ENCODE measurements at places on chromosomes 2 and 18.

- DNase-seq: peak; percentile 67
These were observed 66.3 kb upstream of the NABP1 start for GRCh38 chr2:191611614-191612013.

DNA sequence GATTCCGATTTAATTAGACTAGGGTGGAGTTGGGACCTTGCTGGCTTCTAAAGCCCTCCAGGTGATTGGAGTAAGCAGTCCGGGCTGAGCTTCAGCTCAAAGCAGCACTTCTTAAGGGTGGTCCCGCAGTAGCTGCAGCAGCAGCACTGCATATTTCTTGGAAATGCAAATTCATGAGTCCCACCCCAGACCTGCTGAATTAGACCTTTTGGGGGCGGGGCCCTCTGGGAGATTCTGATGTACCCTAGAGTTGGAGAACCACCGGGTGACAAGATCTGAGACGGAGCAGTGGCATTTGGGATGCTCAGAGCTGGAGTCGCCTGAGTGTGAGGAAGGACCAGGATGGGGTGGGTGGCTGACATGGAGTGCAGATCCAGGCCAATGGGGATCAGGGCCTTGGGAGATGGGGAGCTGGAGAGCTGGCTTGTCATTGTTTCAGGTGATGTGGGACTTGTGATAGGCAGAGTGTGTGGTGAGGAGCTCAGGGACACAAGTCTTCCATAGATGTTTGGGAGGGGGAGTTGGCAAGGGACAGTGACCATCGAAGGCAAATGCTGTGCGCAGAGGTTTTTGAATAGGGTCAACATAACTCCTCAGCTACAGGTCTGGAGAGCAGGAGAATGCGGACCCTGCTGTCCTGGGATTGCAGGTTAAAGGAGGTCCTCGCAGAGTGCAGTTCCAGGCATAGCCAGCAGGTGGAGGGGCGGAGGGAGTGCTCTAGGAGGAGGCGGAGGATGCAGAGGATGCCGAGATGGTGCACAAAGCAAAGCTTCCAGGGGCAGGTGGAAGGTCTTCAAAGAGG is 130.9 kb upstream of the RAB12 start:
- DNase-seq: peak; percentile 10

GRCh38 chr18:31185186-31185950 is 22.7 kb upstream of the DSC1 start:
- no peak for DNase-seq

GRCh38 chr2:221203856-221204255 is 368.2 kb downstream of the EPHA4 start:
- DNase-seq: no peak

- DNase-seq: no peak
These were observed 13.1 kb downstream of the PCARE start for GRCh38 chr2:29061176-29061575.

GRCh38 chr2:132754392-132754791 is 84.4 kb upstream of the LYPD1 start:
- DNase-seq: no peak

DNA sequence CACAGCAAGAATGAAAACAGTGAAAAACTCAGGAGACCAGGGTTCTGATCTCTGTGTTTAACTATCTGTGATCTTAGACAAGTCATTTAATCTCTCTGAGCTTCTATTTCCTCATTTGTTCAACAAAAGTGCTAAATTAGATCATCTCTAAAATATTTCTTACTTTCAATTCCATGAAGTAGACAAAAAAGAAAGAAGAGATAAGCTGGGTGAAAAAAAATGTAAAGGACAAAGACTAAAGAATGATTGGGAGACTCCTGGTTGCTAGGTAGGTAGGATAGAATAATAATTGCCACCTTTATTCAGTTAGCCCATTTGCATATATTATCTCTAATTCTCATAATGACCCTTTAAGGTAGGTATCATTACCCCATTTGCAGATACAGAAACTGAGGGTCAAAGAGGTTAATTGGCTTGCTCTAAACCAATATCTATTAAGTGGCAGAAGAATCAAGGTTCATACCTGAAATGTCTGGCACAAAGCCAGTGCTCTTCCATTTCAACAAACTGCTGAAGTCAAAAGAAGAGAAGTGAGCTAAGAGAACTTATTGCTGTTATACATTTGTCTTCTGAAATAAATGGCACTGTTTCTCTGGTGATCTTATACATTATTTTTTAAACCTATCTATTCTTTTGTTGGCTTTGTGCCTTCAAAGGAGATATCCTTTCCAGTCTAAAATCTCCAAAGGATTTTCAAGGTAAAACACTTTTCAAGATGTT is 141.7 kb downstream of the OTX1 start:
- DNase-seq: no peak

GRCh38 chr18:75727456-75727855 is 300.0 kb upstream of the SMIM21 start:
- DNase-seq: no peak

DNA sequence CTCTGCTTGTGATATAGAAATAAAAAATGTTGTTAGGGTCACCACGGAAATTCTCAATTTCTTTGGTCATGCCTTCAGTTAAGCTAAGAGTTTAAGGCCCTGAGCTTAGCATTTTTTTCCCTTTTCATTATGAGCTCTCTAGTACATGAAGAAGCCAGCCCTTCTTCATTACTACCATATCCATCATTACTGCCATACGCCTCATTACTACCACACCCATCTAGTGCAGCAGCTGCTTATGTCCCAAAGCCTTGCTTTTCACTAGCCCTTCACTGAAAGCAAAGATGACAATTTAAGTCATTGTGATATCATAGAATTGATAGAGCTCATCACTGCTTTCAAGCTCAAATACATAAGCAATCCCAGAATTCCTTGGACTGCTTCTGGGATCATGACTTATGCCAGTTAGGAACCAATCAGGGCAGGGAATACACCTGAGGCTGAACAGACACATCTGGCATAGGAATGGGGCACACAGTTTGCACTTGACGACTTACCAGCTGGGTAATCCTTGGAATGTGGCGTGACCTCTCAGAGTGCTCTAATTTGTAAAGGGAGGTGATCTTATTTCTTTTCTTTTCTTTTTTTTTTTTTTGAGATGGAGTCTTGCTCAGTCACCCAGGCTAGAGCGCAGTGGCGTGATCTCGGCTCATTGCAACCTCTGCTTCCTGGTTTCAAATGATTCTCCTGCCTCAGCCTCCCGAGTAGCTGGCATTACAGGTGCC is 40.3 kb downstream of the SOWAHC start:
- no peak for DNase-seq

GRCh38 chr18:45997700-45998151 is 30.6 kb upstream of the EPG5 start:
- DNase-seq: no peak

GRCh38 chr2:74048843-74049519 is 64.3 kb downstream of the TET3 start:
- no peak for DNase-seq

GRCh38 chr2:51304311-51304710 is 272.4 kb upstream of the NRXN1 start:
- no peak for DNase-seq

- DNase-seq: no peak
These were observed 853 bp downstream of the GNAL start for GRCh38 chr18:11689669-11690565.

DNA sequence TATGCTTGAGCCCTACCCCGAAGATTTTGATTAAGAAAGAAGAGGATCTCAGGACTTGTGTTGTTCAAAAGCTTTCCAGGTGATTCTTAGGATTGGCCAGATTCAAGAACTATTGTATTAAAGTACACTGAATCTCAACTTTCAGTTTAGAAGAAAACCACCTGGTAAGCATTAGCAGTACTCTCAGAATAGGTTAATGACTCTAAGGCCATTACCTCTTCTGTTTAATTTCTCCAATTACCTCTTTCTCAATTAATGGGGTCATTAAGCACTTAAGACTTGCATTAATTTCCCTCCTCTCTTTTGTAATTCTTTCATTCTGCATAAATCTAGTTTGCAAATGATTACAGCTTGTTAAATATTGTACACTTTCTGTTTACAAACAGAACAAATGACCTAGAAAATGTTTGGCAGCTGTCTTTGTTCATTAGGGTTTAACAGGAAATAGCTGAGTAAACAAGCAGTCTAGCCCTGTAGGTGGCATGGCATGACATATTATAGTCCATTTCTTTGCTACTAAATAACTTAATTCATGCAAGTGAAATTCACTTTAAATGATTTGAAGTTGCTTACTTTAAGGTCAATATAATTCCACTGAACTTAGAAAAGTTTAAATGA is 20.4 kb upstream of the TDRD15 start:
- no peak for DNase-seq

- DNase-seq: no peak
These were observed 59.9 kb downstream of the VIT start for GRCh38 chr2:36756438-36756837.

GRCh38 chr2:45851576-45852304 is 200.3 kb downstream of the PRKCE start:
- no peak for DNase-seq

DNA sequence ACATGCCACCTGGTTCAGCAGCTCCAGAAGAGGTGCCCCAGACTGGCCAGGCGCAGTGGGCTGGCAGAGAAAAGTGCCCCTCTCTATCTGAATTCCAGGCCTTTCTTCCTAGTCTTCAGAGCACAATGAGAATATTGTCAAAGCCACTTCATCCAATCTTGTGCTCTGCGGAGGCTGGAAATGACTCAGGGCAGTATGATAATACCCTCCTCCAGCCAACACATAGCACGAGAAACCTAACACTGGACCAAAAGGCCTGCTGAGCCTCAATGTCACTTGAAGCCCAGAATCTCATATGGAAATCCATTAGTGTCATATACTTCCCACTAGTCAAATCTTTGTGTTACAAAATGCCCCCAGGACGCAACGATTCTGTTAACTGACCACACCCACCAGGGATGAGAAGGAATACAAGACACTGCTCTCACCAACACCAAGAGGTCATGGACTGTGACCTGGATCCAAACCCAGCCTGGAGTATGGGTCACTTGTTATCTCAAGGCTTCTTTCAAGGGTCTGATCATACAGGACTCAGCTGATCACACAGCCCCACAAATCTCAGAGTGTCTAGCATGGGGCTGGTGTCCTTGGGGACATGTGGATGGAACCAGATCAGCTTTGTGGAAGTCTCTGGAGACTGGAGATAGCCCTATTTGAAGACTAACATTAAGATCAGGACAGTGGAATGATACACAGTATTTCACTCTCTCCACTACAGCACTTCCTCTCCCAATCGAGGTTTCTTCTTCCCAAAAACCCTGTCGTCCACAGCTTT is 10.1 kb downstream of the KIF3C start:
- no peak for DNase-seq

DNA sequence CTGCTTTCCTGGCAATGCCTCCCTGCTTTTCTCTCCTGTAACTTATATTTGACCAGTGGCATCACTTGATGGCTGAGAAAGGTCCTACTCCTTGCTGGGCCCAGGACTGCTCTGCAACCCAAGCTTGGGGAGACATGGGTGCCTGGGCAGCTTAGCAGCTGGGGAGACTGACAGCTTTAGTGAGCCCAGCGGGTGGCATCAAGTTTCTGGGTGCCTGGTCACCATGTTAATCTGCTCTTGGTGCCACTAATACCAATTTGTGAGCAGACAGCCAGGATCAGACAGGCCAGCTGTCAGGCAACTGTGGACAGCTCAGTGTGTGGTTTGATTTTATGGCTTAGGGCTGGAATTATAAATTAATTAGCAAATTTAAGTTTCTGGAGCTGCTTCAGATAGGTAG is 144.8 kb upstream of the GLI2 start:
- DNase-seq: no peak

DNA sequence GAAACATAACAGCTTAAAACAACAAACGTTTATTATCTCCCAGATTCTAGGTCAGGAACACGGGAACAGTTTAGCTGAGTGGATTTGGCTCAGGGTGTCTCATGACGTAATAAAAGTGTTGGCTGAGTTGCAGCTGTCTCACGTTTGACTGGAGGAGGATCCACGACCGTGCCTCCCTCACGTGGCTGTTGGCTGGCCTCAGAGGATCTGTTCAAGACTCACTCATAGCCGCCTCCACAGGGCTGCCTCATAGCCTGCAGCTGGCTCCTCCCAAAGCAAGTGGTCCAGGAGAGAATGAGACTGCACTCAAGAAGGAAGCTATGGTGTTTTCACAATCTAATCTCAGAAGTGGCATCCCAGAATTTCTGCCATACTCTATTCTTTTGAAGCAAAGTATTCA is 167.1 kb downstream of the RPRM start:
- DNase-seq: no peak

DNA sequence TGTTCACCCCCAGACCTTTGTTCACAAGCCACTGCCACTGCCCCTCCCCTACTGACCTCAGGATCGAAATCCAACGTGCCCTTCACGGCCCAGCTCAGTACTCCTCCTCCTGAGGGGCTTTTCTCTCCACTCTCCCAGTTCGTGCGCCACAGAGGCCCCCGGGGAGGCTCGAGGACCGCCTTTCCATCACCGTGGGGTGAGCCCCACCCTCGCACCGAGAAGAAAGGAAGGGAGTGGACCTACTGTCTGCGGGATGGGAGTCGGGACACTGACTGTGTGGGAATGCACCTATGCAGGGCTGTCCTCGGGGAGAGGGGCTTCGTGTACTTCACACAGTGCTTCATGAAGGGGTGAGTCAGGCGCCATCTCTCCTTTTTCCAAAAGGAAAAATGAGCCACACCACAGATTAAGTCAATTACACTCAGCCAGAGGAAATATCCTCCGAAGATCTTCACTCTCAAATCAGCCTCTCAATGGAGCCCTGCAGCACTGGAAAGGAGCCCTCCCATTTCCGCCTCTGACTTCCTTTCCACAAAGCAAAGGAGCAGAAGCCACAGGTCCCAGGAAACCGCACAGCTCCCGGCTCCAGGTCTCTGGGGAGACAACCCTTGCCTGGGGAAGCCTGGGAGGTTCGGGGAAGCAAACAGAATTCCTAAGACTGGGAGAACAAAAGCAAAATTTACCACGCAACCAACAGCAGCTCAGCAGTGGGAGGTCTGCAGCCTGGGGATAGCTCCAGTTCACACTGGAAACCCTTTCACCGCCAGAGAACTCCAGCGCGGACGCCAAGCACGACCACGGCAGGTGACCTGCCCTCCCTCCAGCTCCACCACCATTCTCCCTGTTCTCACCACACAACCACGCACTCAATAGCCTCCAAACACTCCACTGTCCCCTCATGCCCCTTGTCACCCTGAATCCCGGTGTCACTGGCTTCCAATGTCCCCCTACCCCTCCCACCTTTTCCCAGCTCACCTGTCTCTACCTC is 21.6 kb downstream of the ADCY3 start:
- DNase-seq: no peak

DNA sequence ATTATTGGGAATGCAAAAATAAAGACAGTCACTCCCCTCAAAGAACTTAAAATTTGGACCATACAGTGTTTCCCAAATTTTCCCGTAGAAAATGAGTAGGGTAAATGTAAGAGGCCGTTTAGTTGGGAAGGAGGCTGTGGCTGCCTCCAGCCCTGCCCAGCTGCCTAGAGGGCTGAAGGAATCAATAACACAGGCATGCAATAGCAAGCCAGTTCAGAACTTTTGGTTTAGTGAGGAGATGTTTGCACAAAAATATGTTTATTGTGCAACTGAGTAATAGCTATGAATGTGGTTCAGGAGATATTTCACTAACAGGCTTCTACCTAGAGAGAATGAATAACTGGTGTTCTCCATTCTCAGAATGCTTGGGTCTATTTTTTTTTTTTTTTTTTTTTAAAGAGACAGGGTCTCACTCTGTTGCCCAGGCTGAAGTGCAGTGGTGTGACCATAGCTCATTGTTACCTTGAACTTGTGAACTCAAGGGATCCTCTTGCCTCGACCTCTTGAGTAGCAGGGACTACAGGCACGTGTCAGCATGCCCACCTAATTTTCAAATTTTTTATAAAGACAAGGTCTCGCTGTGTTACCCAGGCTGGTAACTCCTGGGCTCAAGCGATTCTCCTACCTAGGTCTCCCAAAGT is 23.6 kb downstream of the UGP2 start:
- DNase-seq: no peak

GRCh38 chr2:174624895-174625430 is 27.4 kb upstream of the WIPF1 start:
- DNase-seq: no peak
